SJSA1 (cell line): ENCODE measurements at places on chromosomes 4 and X. TPM values are rescaled to one million over a fixed set of nuclear protein-coding genes. Genes with fewer than 3 reads are reported as not detected.

NOCT gene
- total RNA-seq, result 29.7 and 35.8 TPM in 2 replicates

DNA sequence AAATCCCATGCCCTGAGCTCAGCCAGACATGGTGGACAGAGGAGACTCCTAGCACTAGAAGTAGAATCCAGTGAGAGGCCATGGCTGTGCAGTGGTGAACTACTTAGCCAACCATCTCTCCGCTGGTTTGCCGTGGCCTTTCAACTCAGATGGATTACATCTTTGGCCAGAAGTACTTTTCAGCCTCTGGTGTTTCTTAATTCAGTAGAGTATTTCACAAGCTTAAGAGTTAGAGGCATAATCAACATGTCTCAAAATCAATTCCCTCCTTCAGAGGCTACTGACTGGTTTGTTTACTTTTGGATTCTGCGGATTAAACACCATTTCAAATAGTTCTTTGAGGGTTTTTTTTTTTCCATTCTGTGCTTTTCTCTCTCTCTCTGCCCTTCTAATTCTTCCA is 91.1 kb upstream of the PGRMC2 start:
- no peak overlapping the region for H3K4me3 ChIP-seq
- H3K27ac ChIP-seq, result no peak overlapping the region
- no peaks in the 10 kb centered on the region for H3K36me3 ChIP-seq
- no peak for DNase-seq
- H3K27me3 ChIP-seq, result no peaks in the 10 kb centered on the region

DNA sequence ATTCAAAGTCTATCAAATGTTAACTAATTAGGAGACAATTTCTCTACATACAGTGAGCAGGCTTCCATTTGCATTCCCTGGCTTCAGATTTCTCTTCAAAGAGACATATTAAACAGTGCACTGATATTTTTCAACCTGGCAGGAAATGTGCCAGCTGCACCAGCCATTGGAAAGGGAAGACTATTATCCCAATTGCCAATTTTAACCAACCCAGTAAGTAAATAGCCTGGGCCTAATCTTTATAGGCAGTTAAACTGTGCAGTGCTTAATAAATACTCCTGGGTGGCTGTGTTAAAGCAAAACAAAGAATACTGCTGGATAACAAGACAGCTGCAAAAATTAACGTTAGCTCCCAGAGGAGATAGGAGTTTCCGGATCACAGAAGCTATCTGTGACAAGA is 111.9 kb upstream of the GALNT7 start:
- H3K4me3 ChIP-seq, result no peak overlapping the region
- DNase-seq, result no peak
- H3K27ac ChIP-seq, result no peak overlapping the region
- no peaks in the 10 kb centered on the region for H3K36me3 ChIP-seq
- peaks cover 13% of the 10 kb centered on the region for H3K4me1 ChIP-seq

C4orf36 gene
- total RNA-seq, result 0.41 and 2.8 TPM in 2 replicates

NXF3 gene
- not detected in 2 replicates for total RNA-seq

DNA sequence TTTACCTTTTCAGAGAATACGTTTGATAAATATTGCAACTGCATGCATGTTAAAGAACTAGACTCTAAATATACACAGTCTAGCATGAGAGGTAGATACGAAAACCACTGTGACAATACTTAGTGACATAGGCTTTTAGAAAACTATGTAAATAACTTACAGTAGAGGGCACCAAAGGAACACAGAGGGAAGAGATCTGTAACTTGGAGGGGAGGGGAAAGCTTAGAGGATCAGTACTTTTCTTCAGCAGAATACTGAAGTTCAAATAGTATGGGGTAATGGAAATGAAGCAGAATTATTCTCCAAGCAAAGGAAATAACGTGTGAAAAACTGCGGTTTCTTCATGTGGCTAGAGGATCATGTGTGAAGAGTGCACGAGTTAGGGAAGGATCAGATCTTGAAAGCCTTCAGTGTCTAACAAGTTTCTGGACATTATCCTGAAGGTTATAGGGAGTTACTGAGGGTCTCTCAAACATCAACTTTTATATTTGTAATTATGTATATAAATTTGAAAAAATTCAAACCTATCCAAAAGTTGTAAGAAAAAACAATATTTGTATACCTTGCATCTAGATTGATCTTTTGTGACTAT is 264.3 kb downstream of the NPFFR2 start:
- H3K4me1 ChIP-seq, result no peaks in the 10 kb centered on the region
- H3K27me3 ChIP-seq, result no peaks in the 10 kb centered on the region
- no peak for DNase-seq
- no peak overlapping the region for H3K27ac ChIP-seq
- no peaks in the 10 kb centered on the region for H3K36me3 ChIP-seq

DNA sequence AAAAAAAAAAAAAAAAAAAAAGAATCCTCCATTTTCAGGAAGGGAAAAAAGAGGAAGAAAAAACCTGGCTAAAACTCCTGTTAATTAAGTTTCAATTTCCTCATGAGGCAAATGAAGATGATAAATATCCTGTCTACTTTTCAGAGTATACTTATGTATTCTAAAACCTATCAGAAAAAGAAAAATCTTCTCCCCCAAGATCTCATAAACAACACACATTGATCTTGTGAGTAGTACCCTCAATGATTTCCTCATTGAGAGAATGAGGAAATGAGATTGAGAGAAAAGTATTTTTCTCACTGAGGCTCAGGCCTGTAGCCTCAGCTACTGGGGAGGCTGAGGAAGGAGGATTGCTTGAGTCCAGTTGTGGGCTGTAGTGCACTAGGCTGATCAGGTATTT is 146.7 kb downstream of the TET2 start:
- H3K36me3 ChIP-seq, result no peaks in the 10 kb centered on the region
- no peak for DNase-seq
- no peaks in the 10 kb centered on the region for H3K27me3 ChIP-seq
- H3K4me3 ChIP-seq, result no peak overlapping the region

SUPT20HL2 gene
- total RNA-seq, result not detected in 2 replicates

DNA sequence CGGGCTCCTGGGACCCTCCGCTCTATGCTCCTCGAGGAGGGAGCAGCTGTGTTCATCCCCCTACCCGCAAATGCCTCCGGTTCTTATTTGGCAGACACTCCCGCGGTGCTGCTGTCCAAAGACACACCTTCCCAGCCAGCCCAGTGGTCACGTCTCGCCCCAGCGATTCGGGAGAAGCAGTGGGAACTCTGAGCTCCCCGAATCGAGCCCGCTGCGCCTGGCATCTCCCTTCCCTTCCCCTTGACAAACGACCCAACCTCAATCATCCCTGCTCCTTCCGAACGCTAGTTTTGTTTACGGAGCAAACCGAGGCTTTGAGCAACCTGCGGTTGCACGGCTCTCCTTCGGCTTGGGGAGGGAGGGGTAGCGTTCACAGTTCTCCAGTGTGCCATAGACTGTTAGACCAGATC is 317 bp upstream of the FRMPD4 start:
- no peak overlapping the region for H3K27ac ChIP-seq
- H3K4me1 ChIP-seq, result no peaks in the 10 kb centered on the region; the same call in 1 of the 2 replicates
- no peaks in the 10 kb centered on the region for H3K27me3 ChIP-seq
- DNase-seq, result no peak
- peak overlapping the region; percentile 33 for H3K4me3 ChIP-seq

TASL gene
- not detected in 2 replicates for total RNA-seq

DNA sequence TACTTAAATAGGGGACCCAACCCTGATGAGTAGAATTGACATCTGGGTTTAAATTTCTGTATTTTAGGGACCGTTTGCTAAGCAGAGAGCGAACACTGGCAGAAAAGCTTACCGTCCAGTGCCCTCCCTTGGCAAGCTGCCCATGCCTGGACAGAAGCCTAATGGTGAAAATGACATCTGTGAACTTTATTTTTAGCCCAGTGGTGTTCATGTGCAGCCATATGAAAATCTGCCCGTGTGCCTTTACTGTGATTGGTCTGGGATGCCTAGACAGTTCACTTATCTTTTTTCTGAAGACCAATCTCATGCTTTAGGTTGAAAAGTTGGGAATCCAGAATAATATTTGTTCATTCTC is 1.1 kb downstream of the STBD1 start:
- H3K27ac ChIP-seq, result no peak overlapping the region
- H3K27me3 ChIP-seq, result no peaks in the 10 kb centered on the region
- no peak for DNase-seq
- H3K4me1 ChIP-seq, result peaks cover 13% of the 10 kb centered on the region

DNA sequence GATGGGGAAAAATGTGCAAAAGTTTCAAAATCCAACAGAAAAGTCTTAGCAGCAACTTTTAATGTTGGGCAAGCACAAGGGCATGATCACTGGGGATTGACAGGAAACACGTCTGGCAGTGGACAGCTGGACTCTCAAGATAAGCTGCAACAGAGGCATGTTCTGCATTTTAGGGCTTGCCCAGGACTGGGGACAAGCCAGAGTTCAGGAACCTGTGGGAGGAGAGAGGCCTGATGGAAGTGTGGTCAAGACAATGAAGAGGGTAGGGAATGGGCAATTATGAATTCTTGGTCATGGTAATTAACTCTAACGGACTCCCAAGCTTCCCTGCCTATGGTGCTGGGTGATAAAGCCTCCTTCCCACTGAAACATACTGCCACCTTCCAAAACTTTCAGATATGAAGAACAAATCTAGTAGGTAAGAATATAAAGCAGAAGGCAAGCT is 48.4 kb downstream of the ANXA3 start:
- H3K36me3 ChIP-seq, result peaks cover 58% of the 10 kb centered on the region
- no peak for DNase-seq
- no peaks in the 10 kb centered on the region for H3K27me3 ChIP-seq
- no peaks in the 10 kb centered on the region for H3K4me1 ChIP-seq
- no peak overlapping the region for H3K4me3 ChIP-seq
